Stimulated activated CD4-positive, alpha-beta T cell treated with anti-CD3 and anti-CD28 coated beads, Interleukin-2, amount 100 ng/mL, for 24 hours (primary cell): ENCODE measurements at places on chromosomes 11 and 22.

GRCh38 chr11:15166204-15166603 lies 51.5 kb downstream of the INSC start:
- DNase-seq, result no peak

- DNase-seq, result no peak
Observed at GRCh38 chr11:105705786-105706530, 96.1 kb downstream of the GRIA4 start.

DNA sequence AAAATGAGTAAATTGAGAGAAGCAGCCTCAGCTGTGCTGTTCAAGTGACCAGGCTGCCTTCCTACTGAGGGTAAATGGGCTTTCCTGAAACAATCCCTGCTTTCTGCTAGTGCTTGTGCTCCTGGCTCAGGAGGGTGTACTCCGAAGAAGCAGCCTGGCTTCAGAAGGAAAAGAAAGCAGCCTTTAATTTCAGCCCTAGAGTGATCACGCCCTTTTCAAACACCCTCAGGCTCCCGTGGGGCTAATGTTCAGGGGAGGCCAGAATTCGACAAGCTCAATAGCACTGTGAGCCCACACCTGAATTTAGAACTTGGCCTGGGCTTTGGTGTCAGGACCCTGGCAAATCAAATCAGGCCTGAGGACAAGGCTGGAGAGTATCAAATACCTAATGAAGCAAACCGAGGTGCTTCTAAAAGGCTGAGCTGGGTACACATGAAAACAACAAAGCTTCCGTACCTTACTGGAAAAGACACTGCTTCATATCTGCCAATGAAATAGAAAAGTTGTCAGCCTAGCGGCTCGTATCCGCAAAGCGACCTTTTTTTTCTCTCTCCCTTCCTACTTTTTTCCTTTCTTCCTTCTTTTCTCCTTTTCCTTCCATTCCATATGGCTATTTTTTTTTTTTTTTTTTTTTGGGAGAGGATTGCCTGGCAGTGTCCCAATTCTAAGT lies 387.8 kb downstream of the SOX6 start:
- DNase-seq, result no peak

- no peak for DNase-seq
Observed at GRCh38 chr22:17769013-17769715, 5.1 kb downstream of the BID start.

- DNase-seq, result no peak
Observed at GRCh38 chr11:14251754-14252153, 107.2 kb downstream of the RRAS2 start.

DNA sequence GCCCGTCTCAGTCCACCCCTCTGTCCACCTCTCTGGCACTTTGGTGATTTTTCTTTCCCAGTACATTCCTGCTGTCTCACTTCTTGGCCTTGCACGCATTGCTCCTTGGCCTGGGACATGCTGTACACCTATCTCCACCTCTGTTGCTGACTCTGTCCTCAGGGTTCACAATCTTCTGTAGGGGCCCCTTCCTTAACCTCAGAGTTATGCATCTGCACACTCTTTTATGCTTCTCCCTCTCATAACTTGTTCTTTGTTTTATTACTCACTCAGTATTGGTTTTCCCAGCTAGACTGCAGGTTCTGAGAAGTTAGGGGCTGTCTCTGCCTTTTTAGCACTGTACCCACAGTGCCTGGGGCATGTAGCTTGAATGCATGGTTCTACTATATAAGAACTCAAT lies 139.1 kb upstream of the MTMR2 start:
- no peak for DNase-seq

DNA sequence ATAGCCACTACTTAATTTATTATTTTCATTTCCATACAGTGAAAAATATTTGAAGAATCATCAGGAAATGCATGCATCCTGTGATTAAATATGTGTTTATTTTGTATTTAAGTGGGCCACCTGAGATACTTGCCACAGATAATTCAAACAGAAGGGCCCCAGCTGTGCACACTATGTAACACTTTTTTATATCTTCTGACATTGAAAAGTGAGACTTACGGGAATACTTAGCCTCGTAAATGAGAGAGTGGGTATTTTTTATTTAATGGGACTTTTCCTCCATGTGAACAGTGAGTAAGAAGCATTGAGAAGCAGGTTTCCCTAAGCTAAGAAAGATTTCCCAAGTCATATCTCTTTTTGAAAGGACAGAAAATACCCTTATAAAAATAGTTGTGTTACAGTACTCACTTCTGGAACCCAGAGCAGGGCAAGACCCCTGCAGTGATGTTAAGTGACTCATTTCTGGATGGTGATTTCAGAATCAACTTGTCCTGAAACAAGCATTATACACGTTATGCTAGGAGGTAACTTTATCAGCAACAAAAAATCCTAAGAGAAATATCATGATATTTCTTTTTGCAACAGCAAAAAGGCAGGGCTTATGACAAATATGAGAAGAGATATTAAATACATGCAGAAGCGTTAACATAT lies 478.1 kb upstream of the CHORDC1 start:
- DNase-seq, result no peak

GRCh38 chr11:7251487-7251835 lies 243 bp upstream of the SYT9 start:
- no peak for DNase-seq

DNA sequence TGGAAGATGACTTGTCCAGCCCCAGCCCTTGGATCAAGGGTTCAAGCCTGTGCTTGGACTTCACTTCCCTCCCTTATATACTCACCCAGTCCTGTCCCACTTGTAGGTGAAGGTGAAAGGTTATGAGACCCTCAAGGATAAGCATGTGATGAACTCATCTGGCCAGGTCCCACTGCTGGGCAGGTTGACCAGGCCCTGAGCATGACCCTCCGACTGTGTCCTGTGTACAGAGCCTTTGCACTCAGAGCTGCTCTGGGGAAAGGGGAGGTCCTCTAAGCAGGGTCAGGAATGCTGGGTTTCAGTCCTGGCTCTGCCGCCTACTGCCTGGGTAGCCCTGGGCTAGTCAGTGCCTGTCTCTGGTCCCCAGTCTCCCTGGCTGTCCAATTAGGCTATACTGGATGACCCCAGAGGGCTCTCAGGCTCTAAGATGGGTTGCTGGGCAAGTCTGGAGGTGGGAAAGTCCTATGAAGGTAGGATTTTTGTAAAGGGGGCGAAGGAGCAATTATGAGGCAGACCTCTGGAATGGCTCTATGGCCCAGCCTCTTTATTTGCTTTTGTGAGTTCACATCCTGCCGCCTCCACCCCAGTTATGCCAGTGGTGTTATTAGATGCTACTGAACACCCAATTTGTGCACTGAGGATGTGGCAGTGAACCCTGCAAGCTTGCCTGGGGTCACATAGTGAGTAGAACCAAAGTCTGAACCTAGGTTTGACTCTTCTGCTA lies 14.1 kb downstream of the DGAT2 start:
- no peak for DNase-seq

DNA sequence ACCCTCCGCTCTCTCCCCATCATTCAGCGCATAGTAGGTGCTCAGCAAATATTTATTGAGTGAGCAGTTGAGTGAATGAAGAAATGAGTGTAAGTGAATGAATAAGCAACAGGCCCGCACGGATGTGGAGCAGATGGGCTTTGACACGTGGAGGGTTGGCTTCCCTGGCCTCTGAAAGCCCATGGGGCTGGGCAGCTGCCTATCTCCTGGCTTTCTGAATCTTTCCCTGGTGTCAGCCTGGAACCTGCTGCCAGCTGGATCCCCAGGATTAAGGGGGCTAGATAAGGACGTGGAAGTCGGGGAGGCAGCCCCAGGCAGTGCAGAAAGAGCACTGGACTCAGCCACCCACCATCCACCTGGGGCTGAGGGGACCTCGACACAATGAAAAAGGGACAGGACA lies 12.6 kb downstream of the IL2RB start:
- no peak for DNase-seq

DNA sequence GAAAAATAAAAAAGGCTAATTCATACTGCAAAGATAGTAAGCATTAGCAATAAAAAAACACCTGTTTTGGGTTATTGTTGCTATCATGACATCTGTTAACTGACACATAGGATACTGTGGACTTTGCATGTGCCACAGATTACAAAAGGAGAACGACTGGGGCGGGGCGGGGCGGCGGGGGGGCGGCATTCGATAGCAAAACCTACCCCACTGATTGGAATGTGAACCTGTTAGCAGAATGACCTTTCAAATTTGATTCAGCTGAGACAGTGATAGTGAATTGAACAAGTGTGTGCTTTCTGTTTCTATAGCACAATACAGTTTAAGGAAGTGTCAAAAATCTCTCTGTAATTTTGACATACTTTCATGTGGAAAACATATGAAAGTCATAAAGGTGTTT lies 14.9 kb downstream of the MMP20 start:
- no peak for DNase-seq

GRCh38 chr11:2266586-2267305 lies 3.6 kb downstream of the ASCL2 start:
- DNase-seq, result no peak

DNA sequence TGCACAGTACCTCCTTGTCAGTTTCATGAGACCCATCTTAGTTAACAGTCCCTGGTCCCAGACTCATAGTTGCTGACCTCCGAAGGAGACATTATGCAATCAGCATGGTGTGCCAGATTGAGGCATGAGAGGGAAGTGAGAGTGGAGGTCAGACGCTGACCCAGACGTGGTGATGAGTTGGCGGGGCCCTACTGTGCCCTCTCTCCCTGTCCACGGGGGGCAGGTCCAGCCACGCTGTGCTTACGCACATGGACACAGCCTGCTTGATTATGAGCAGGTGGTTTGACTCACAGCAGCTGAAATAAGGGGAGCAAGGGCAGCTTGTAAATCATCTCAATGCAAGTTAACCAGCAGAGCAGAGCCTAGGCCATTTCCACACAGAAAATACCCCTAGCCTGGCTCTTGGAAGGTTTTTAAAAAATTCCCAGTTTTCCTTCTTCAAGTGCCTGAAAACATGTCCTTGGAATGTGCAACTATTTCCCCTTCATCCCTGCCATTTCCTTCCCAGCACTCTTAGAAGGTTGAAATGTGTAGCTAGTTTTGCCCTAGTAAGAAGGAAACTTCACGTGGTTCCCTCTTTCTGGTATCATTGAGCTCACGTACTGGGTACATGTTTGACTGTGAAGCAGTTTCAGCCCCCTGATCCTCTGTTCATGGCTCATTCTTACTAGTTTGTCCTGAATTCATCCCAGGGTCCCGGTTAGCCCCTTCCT lies 122.6 kb upstream of the SORL1-AS1 start:
- no peak for DNase-seq

- DNase-seq, result peak; percentile 60
Observed at GRCh38 chr11:95790933-95791708, 823 bp downstream of the CEP57 start.

GRCh38 chr11:65184146-65184545 lies 2.4 kb downstream of the CAPN1 start:
- DNase-seq, result no peak

- no peak for DNase-seq
Observed at GRCh38 chr22:24181088-24181995, at the start of gene SUSD2. Gene SUSD2, plus strand, starts transcription at chr22:24181487. Its CDS starts 33 bp downstream, at chr22:24181520.

- DNase-seq, result no peak
Observed at GRCh38 chr22:23200898-23201297, 20.6 kb downstream of the BCR start.

- no peak for DNase-seq
Observed at GRCh38 chr11:20261526-20261925, 101.3 kb upstream of the DBX1 start.

- no peak for DNase-seq
Observed at GRCh38 chr22:30183271-30183670, 63.3 kb downstream of the LIF start.

DNA sequence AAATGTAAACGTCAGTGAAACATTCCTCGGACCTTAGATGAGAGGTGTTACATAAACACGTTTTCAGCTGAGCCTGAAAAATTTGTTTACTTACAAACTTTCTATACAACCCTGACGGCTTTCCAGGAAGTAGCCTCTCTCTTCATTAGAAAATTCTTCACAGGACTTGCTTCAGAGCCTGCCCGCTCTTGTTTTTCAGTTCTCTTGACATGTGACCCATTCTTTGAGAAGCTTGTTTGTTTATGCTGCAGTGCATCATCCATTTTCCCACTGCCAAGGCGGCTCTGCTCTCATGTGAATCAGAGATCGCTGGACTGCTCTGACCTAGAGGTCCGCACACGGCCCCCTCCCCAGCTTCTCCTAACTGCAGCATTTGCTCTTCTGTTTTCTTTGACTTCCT lies 47.9 kb upstream of the ARHGAP42 start:
- DNase-seq, result no peak

GRCh38 chr11:73889536-73889935 lies 12.7 kb downstream of the PAAF1 start:
- no peak for DNase-seq

DNA sequence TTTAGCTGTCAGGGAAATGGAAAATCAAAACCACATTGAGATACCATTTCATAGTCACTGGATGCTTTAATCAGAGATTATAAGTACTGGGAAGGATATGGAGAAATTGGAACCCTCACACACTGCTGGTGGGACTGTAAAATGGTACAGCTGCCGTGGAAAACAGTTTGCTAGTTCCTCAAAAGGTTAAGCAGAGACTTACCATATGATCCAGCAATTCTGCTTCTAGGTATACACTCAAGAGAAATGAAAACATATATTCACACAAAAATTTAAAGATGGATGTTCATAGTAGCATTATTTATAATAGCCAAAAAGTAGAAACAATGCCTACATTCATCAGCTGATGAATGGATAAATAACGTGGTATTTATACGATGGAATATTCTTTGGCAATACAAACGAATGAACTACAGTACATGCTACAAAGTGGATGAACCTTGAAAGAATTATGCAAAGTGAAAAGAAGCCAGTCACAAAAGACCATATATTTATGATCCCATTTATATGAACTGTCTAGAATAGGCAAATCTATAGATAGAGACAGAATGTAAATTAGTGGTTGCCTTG lies 23.0 kb downstream of the RNF121 start:
- DNase-seq, result no peak

DNA sequence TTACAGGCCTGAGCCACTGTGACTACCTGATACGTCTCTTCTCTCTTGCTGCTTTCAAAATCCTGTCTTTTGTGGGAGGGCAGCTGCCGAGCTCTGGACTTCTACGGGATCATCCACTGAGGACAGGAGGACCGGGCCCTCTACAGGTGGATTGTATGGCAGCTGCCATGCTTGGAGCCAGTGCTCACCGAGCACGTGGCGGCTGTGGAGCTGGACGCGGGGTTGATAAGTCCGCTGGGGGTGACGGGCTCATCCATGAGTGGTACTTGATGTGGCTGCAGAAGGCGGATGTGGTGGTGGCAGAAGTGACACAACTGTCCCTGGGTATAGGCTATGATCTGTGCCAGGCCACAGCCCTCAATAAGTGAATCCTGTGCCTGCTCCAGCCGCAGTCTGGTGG lies 1.8 kb upstream of the CYP2D6 start:
- no peak for DNase-seq

GRCh38 chr11:75781296-75781695 lies 12.7 kb downstream of the DGAT2 start:
- no peak for DNase-seq

- DNase-seq, result no peak
Observed at GRCh38 chr11:58776891-58777710, 45.4 kb upstream of the GLYAT start.

GRCh38 chr11:62545437-62546243 lies 966 bp downstream of the AHNAK start:
- DNase-seq, result peak; percentile 64
